Lung (tissue), 17 donors: ENCODE measurements at places on chromosomes 1 and 21.

DNA sequence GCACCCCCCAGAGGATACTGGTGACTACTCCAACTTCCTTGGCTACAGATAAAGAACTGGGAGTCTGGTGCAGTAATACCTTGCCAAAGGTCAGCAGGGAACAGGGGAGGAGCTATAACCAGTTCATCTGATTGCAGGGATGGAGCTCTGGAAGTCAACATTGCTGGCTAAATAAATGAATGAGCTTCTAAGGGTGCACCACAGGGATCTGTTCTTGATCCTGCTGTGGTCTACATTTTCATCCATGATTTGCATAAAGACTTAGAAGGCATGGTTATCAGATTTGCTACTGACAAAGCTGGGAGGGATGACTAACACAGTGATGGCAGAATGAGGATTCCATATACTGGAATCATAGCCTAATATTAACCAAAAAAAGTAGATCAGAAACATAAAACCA is 18.3 kb downstream of the PLEKHA6 start:
- DNase-seq = no peak

GRCh38 chr1:172167796-172168596 is 252.5 kb upstream of the C1orf105 start:
- DNase-seq = no peak

GRCh38 chr1:197515421-197515820 is 247.4 kb downstream of the CRB1 start:
- no peak for DNase-seq

DNA sequence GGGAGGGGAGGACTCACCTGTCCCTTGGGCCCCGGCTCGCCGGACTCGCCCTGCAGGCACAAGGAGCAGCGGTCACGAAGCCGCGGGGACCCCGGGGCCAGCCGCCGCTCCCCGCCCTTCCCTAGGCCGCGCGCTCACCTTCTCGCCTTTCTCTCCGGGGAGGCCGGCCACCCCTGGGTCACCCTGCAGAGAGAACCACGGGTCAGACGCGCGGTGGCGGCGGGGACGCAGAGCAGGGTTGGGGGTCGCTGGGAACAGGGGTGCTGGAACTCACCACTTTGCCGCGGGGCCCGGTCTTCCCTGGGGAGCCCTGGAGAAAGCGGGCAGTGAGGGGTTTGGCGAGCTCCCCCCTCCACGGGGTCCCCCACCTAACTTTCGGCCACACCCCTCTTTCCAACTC is 13.3 kb downstream of the COL9A2 start:
- DNase-seq = no peak
